ENCODE measurements at places on chromosomes 11 and 22.
A peak's percentile ranks its signal among the peaks of the same experiment; 100 is the strongest.

- DNase-seq, result peak; percentile 81
Observed at GRCh38 chr11:112613051-112613972, 347.9 kb upstream of the NCAM1 start.

- DNase-seq, result no peak
Observed at GRCh38 chr11:56010716-56011115, 16.3 kb upstream of the OR5F1 start.

- DNase-seq, result no peak
Observed at GRCh38 chr11:111941963-111942362, 4.8 kb downstream of the DIXDC1 start.

- DNase-seq, result no peak
Observed at GRCh38 chr11:120660024-120660565, 148.5 kb downstream of the GRIK4 start.

DNA sequence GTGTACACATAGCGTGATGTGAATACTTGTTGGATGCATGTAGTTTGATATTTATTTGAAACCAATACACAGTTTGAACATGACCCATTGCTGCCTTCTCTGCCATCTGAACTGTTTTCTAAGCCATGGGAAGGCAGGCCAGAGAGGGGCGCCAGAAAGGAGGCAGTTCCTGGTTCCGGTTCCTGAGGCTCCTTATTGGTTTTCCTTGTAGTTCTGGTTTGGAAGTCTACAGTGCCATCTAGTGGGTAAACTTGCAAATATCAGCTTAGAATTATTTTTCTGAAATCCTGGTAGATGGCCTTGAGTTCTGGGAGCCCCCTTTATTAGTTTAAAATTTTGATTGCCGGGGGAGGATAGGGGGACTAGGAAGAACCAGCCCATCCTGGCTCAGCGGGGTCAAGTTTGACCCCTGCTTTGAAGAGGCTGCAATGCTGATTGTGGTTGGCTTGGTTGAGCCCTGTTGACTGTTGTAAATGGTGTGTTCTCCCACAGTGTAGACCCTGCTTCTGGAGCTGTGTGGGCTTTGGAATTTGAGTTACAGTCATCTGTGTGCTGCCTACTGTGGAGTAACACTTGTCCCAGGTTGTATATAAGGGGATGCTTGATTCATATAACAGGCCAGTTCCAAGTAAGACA, 48.4 kb downstream of the GRAMD1B start:
- DNase-seq, result peak; percentile 82

Measured in umbilical cord (tissue), 2 donors.